ENCODE measurements at places on chromosomes 13 and 19.

DNA sequence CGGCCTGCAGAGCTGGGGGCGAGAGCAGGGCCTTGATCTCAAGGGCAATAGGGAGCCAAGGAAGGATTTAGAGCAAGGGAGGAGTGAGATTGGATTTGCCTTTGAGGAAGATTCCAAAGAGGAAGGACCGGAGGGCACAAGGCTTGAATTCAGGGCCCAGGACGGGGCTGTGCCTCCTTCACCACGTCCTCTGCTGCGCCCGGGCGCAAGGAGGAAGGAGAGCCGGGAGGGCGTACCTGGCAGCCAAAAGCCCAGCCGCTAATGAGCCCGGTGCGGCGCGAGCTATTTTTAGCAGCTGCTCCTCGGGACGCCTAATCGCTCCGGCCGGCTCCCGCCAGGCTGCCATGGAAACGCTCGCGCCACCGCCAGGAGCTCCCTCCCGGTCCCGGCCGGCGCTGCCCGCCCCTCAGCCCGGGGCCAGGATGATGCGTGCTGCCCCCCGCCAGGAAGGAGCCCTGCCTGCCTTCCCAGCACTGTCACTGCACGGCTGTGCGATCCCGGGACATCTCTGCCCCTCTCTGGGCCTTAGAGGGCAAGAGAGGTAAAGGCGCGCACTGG, 31.3 kb downstream of the TINCR start:
- peak; percentile 97 for DNase-seq

GRCh38 chr19:55463583-55464031, 944 bp downstream of the C19orf85 start:
- DNase-seq = peak; percentile 70

GRCh38 chr19:44847144-44848035, 1.3 kb downstream of the NECTIN2 start:
- peak; percentile 88 for DNase-seq

DNA sequence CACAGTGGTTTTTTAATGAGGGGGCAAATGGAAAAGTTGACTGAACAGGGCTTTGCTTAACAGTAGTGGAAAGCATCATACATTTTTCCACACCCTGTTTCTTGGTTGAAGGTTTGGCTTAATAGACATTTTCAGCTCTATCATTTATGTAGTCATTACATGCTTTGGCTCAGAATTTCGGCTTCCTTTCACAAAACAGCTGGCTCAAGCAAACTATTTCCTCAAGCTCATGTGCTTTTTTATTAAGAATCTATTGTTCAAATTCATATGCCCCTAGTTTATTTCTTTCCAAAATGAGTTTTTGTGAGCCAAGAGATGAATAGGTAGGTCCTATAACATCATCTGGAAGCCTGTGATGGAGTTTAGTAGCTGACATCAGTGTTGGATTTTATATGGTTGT, 113.8 kb downstream of the SLITRK6 start:
- no peak for DNase-seq

All from endodermal cell (in vitro differentiated cells).